ENCODE measurements at places on chromosomes 13 and 19.

DNA sequence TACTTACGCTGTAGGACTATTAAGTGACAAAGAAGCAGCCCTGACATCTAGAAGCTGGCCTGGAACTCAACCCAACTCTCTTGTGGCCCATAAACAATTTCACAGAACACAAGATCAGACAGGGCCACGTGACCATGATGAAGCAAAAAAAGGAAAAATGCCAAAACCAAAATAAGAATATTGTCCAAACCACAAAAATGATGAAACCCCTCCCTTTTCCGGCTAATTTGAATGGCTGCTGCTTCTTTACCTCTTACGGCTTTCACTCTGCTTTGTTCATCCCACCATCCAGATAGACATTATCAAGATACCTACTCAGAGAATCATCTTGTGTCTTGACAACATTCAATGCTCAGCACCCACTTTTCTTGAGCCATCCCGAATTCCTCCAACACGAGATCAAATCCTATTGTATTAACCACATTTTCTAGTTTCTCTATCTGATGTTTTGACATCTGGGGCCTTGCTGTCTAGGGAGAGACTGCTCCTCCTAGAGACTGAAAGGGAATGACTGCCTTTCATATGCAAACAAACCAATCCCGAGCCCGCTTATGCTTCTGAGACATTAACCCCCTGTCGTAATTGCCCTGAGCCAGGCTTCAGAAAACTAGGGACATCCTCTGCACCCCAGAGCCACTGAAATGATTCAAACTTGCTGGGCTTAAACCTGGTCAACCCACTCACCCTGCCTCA is 186.3 kb downstream of the TDRD3 start:
- no peak for DNase-seq

DNA sequence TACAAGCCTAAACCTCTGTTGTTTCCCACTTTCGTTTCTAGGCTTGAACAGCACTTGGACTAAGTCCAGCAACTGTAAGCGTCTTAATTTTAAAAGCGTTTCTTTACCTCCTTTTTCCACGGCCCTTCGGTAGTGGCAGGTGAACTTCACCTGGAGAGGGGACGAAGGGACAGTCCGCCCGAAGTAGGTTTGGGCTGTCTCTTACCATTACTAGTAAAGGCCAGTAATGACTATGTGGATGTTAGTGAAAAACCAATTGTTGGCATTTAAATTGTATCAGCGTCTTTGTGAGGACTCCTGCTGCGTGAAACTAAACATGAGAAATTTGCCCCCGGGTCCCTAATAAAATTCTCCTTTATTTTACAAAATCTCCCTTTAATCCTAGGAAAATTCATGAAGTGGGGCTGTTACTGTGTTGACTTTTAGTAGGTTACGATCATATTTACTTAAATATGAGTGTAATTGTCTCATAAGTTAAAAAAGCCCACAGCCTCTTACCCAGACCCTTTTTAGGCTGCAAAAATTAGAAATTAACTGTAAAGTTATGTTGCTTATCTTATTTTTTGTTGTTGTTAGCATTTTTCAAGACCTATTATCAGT is 983 bp downstream of the ITM2B start:
- no peak for DNase-seq

DNA sequence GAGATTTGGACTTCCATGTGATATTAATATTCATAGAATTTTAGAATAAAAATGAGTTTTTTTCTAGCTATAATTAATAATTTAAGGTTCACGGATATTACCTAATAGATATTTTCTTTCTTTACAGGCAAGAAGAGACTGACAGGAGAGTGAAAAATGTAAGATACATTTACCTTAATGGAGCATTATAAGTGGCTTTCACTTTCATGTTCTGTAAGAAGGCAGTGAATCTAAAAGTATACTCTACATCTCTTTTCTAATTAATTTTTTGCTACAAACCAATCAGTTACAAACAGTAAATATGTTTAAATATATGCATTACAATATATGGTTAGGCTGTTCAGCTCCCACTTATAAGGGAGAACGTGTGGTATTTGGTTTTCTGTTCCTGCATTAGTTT is 159.1 kb downstream of the LMO7 start:
- no peak for DNase-seq

- DNase-seq, result no peak
These were observed 88.0 kb downstream of the PCCA start for GRCh38 chr13:100176801-100177400.

DNA sequence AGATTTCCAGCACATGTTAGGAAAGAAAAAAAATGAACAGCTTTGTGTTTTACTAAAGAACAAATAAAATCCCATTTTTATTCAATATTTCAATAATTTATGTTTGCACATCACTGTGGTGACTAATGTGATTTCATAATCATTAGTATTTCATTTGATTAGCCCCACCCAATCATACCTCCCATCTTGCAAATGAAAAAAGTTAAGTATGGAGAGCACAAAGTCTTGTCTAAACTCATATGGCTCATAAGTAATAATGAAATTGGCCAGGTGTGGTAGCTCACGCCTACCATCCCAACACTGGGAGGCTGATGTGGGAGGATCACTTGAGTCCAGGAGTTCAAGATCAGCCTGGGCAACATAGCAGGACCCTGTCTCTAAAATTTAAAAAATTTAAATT is 3.8 kb downstream of the ZNF490 start:
- no peak for DNase-seq

DNA sequence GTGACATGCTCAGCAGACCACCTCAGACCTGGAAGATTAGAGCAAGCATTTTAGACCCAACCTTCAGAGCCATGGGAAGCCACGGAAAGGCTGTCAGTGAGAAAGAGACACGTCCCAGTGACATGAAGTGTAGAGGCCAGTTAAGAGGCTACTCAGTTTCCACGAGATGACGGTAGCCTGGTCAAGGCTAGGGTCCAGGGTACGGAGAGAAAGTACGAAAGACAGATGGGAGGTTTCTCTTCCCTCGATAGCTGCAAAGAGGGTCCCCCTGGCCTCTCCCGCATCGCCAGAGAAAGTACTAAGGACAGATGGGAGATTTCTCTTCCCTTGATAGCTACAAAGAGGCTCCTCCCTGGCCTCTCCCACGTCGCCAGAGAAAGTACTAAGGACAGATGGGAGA is 8.6 kb downstream of the ZSCAN5A start:
- no peak for DNase-seq

- DNase-seq, result no peak
These were observed 5.7 kb downstream of the POU2F2 start for GRCh38 chr19:42126574-42126973.

GRCh38 chr19:33206261-33207039 is 12.3 kb downstream of the LRP3 start:
- no peak for DNase-seq

GRCh38 chr19:37572203-37572602 is 22.4 kb downstream of the ZNF571 start:
- no peak for DNase-seq

DNA sequence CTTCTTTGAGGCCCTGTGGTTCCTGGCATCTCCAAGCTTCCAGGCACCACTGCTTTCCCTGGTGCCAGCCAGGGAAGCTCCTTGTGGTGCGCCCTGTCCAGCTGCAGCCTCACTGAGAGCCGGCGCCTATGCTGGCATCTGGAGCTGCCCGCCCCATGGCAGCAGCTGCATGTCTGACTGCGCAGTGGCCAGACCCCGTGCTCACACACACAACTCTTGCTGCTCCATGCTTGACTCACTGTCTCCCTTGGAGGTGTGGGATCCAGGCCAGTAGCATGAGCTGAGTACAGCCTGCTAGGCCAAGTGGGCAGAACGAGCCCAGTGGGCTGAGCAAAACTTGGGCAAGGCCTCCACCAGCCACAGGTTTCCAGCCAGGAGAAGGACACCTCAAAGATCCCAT is 11.5 kb upstream of the SUPT20H start:
- DNase-seq, result no peak

- no peak for DNase-seq
These were observed 70.3 kb downstream of the USP12 start for GRCh38 chr13:27101289-27101688.

DNA sequence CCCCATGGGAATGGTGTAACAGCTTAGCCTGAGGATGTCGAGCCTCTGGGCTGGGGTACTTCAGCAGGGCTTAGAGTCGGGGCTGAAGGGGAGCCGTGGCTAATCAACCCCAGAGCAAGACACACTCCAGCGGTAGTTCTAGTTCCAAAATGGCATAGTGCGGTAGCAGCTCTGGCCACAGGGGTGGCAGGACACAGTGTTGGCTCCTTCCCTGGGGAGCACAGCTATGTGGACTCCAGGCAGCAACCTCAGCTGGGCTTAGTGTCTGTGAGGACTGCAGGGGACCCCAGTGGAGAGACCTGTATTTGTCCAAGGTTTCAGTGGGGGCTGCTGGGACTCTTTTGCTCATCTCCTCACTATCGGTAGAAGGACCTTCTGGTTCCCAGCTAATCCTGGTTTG is 70.8 kb upstream of the PCDH20 start:
- no peak for DNase-seq

- no peak for DNase-seq
These were observed 6.4 kb downstream of the COMP start for GRCh38 chr19:18784786-18785120.

- DNase-seq, result no peak
These were observed 6.9 kb upstream of the MEF2B start for GRCh38 chr19:19176950-19177349.

- no peak for DNase-seq
These were observed 738 bp downstream of the DMWD start for GRCh38 chr19:45791744-45792469.

DNA sequence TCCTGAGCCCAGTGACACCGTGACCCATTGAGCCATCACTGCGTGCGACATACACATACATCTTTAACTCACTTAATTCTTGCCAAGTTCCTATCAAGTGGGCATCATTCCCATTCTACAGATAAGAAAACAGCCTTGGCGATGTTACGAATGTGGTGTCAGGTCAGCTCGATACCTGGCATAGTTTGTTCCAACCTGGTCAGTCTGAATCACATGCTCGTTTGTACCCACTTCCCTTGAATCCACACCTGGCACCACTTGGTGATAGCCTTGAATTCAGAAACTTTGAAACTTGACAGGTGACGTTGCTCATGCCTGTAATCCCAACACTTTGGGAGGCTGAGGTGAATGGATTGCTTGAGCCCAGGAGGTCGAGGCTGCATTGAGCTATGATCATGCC is 59.1 kb downstream of the SLC7A9 start:
- DNase-seq, result no peak

DNA sequence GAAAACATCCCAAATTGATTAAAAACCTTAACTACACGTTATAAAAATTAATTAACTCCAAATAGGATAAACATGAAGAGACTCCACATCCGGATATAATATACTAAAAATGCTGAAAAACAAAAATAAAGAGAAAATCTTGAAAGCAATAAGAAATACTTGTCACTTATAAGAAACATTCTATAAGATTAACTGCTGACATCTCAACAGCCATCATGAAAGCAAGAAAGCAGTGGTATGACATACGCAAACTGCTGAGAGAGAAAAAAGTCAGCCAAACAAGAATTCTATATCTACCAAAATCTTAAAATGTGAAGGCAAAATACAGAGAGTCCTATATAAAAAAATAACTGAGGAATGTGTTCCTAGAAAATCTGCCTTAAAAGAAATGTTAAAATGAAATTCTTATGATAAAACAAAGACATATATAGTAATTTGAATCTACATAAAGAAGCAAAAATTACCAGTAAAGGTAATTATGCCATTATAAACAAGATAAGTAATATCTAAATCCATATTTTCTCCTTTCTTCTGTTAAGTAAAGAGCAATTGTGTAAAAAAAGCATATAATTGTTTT is 1851.1 kb downstream of the PCDH9 start:
- no peak for DNase-seq

DNA sequence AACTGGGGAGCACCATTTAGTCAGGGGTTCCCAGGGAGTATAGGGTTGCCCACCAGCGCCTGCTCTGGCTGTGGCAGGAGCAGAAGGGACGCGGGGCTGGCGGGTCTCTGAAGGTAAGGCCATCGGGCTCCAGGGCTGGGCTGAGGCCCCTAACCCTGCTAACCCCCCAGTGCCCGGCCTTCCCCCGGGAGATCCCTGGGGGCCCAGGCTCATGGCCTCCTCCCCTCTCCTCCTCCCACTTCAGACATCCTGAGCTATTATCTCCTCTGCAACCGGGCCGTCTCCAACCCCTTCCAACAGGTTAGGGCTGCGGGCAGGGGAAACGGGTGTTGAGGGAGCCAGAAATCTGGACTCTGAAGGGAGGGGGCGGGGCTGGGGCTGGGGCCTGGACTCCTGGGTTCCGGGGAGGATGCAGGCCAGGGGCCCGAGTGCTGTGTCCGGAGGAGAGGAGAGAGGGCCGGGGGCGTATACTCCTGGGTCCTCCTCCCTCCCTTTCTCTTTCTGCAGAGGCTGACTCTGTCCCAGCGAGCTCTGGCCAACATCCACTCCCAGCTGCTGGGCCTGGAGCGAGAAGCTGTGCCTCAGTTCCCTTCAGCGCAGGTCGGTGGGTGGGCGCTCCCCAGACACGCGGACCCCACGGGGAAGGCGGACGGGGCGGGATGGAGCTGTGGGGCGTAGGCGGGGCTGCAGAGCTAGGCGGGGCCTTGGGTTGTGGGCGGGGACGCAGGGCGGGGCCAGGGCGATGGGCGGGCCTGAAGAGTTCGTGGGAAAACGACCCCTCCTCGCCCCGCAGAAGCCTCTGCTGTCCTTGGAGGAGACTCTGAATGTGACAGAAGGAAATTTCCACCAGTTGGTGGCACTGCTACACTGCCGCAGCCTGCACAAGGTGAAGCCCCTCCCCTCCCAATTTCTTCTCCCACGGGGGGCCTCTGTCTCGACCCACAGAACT is 15.3 kb downstream of the TTYH1 start:
- peak; percentile 60 for DNase-seq

DNA sequence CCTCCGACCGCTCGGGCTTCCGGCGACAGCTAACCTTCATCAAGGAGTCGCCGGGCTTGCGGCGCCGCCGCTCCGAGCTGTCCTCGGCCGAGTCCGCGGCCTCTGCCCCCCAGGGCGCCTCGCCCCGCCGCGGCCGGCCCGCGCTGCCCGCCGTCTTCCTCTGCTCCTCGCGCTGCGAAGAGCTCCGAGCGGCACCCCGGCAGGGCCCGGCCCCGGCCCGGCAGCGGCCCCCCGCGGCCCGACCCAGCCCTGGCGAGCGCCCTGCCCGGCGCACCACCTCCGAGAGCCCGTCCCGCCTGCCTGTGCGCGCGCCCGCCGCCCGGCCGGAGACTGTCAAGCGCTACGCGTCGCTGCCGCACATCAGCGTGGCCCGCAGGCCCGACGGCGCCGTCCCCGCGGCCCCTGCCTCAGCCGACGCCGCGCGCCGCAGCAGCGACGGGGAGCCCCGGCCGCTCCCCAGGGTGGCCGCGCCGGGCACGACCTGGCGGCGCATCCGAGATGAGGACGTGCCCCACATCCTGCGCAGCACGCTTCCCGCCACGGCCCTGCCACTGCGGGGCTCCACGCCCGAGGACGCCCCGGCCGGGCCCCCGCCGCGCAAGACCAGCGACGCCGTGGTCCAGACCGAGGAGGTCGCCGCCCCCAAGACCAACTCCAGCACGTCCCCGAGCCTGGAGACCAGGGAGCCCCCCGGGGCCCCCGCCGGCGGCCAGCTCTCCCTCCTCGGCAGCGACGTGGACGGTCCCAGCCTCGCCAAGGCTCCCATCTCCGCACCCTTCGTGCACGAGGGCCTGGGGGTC is 9.6 kb downstream of the C19orf25 start:
- DNase-seq, result no peak
